PC-3 (cell line): ENCODE measurements at places on chromosomes 3 and 15. TPM values are rescaled to one million over a fixed set of nuclear protein-coding genes. Genes with fewer than 3 reads are reported as not detected.

DNA sequence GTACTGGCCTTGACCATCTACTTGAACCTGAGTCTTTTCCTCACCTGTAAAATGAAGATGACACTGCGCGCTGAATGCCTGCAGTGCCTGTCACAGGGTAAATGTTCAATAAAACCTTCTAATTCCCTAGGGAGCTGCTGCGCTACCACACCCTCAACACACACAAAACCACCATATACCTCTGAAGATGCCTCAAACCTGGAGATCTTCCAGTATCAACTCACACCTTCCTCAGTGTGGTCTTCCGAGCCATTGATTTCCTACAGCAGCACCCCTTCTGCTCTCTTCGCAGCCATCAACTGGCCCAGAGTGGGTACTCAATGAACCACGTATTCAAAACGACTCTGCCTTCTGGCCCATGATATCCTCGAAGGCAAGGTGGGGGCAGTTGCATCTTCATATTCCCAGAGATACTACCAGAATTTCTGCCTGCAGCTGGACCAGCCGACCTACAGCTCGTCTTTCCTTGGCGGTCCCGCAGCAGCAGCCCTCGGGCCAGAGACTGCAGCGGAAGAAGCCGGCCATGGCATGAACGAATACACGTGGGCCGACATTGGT, 695 bp downstream of the RPL32 start:
- H3K27me3 ChIP-seq = no peaks in the 10 kb centered on the region
- peak overlapping the region; percentile 99 for H3K4me3 ChIP-seq
- peak overlapping the region; percentile 55 for H3K27ac ChIP-seq
- peaks cover 53% of the 10 kb centered on the region for H3K36me3 ChIP-seq
- H3K4me1 ChIP-seq = peaks cover 30% of the 10 kb centered on the region

- no peaks in the 10 kb centered on the region for H3K36me3 ChIP-seq
- no peak for DNase-seq
- no peaks in the 10 kb centered on the region for H3K27me3 ChIP-seq
- no peak overlapping the region for H3K4me3 ChIP-seq
- peaks cover 14% of the 10 kb centered on the region for H3K4me1 ChIP-seq
Observed at GRCh38 chr3:142894493-142894892, 5.6 kb upstream of the PCOLCE2 start.

- no peaks in the 10 kb centered on the region for H3K27me3 ChIP-seq
- H3K27ac ChIP-seq = no peak overlapping the region
- H3K4me3 ChIP-seq = no peak overlapping the region
- peaks cover 10% of the 10 kb centered on the region for H3K4me1 ChIP-seq
- H3K36me3 ChIP-seq = no peaks in the 10 kb centered on the region
Observed at GRCh38 chr3:111068574-111068973, 3.0 kb upstream of the NECTIN3 start.

GRCh38 chr15:25238716-25239470, 199.9 kb downstream of the UBE3A start:
- no peaks in the 10 kb centered on the region for H3K4me1 ChIP-seq
- no peak for DNase-seq
- no peak overlapping the region for H3K27ac ChIP-seq
- no peaks in the 10 kb centered on the region for H3K36me3 ChIP-seq

- no peaks in the 10 kb centered on the region for H3K36me3 ChIP-seq
- H3K27me3 ChIP-seq = no peaks in the 10 kb centered on the region
- no peak overlapping the region for H3K27ac ChIP-seq
- no peak overlapping the region for H3K4me3 ChIP-seq
- peaks cover 10% of the 10 kb centered on the region; the same call in 1 of the 2 replicates for H3K4me1 ChIP-seq
Observed at GRCh38 chr15:68042855-68043222, 11.3 kb upstream of the PIAS1 start.

GRCh38 chr3:43863966-43864933, 173.5 kb downstream of the ABHD5 start:
- H3K36me3 ChIP-seq = no peaks in the 10 kb centered on the region
- no peak overlapping the region for H3K27ac ChIP-seq
- H3K27me3 ChIP-seq = no peaks in the 10 kb centered on the region
- DNase-seq = no peak

The SPSB4 gene
- total RNA-seq = not detected in 2 replicates

The GOLGA8N gene
- total RNA-seq = 0.91 and 1.4 TPM in 2 replicates

DNA sequence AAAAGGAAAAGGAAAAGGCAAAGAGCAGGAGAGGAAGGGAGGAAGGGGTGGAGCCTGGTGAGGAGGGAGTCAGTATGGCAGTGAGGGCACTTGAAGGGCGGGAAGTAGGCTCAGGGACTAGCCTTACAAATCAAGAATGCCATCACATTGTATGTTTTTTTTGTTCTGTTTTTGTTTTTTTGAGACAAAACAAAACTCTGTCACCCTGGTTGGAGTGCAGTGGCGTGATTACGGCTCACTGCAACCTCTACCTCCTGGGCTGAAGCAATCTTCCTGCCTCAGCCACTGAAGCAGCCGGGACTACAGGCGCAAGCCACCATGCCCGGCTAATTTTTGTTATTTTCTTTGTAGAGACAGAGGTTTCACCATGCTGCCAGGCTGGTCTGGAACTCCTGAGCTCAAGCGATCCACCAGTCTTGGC, 10.5 kb upstream of the PIK3CB start:
- H3K36me3 ChIP-seq = no peaks in the 10 kb centered on the region
- no peak overlapping the region for H3K27ac ChIP-seq
- H3K27me3 ChIP-seq = no peaks in the 10 kb centered on the region
- DNase-seq = no peak
- H3K4me3 ChIP-seq = no peak overlapping the region

The SCG5 gene
- 1.3 and 1.6 TPM in 2 replicates for total RNA-seq

DNA sequence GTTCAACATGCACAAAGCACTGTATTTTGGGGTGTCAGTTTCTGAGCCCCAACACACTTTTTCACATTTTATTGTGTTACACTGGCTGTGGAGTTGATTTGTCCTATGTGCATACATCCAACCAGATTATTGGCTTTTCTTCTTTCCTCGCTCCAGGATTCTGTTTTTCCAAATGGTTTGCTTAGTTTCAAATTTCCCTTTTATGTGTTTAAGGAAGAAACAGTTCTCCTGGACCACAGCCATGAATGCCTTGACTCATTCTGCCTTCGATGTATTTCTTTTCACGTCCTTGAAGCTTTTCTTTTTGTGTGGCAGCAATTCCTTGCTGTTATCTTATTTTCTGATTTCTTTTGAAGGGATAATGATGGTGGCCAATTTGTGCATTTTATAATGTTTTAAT, 53.8 kb downstream of the CACNA2D3 start:
- H3K27ac ChIP-seq = no peak overlapping the region
- no peaks in the 10 kb centered on the region for H3K4me1 ChIP-seq
- DNase-seq = peak; percentile 48
- H3K36me3 ChIP-seq = no peaks in the 10 kb centered on the region
- no peak overlapping the region for H3K4me3 ChIP-seq
- peaks cover 16% of the 10 kb centered on the region; the same call in 1 of the 2 replicates for H3K27me3 ChIP-seq

GRCh38 chr15:33160581-33161165, 33.8 kb downstream of the FMN1 start:
- no peak overlapping the region for H3K27ac ChIP-seq
- no peak overlapping the region for H3K4me3 ChIP-seq
- H3K36me3 ChIP-seq = no peaks in the 10 kb centered on the region
- no peaks in the 10 kb centered on the region for H3K4me1 ChIP-seq

DNA sequence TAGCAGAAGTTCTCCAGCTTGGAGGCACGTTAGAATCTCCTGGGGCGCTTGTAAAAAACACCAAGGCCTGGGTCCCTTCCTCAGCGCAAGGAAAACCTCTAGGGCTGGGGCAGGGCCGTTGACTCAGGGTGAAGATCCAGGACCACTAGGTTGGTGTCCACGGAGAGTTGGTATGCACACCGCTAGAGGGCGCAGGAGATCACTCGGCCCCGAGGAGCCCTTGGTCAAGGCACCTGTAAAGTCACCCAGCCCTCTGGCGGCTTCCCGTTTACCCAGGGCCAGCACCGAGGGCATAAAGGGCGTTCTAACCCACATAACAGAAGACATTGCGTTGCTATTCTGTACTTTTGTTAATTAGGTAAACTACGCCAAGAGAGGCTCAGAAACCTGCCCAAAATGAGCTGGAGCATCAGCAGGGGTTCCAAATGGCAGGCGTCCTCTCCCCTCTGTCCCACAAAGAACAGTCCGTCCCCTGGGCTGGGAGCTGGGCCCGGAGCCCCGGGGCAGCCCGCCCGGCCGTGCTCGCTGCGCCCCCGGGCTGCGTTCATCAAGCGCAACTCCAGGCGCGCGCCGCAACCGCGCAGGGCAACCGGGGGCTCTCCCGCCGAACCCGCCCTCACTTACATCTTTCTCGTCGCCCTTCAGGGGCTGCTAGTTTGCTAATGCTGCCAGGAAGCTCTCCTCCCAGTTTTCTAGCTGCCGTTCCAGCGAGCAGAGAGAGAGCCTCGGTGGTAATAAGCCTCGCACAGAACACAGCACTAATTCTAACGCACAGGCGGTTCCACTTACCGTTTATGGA, 332.1 kb downstream of the ARRDC4 start:
- no peaks in the 10 kb centered on the region for H3K36me3 ChIP-seq
- H3K4me1 ChIP-seq = no peaks in the 10 kb centered on the region
- peaks cover 61% of the 10 kb centered on the region for H3K27me3 ChIP-seq
- no peak overlapping the region for H3K27ac ChIP-seq
- no peak overlapping the region for H3K4me3 ChIP-seq

- H3K4me1 ChIP-seq = no peaks in the 10 kb centered on the region
- H3K36me3 ChIP-seq = no peaks in the 10 kb centered on the region
- no peak overlapping the region for H3K4me3 ChIP-seq
- H3K27ac ChIP-seq = no peak overlapping the region
- H3K27me3 ChIP-seq = no peaks in the 10 kb centered on the region
Observed at GRCh38 chr3:157586293-157586692, 83.1 kb upstream of the VEPH1 start.

- H3K4me1 ChIP-seq = peaks cover 10% of the 10 kb centered on the region; the same call in 1 of the 2 replicates
- DNase-seq = no peak
- 0 out of 2 replicates have a peak, but pooled peaks cover under 1% of the 10 kb centered on the region for H3K27me3 ChIP-seq
- H3K4me3 ChIP-seq = peak overlapping the region; percentile 89
- no peak overlapping the region for H3K27ac ChIP-seq
Observed at GRCh38 chr15:31324806-31325594, 1.6 kb upstream of the KLF13 start.

The IL16 gene
- total RNA-seq = 0.04 TPM in 1 of 2 replicates, not detected in the other

DNA sequence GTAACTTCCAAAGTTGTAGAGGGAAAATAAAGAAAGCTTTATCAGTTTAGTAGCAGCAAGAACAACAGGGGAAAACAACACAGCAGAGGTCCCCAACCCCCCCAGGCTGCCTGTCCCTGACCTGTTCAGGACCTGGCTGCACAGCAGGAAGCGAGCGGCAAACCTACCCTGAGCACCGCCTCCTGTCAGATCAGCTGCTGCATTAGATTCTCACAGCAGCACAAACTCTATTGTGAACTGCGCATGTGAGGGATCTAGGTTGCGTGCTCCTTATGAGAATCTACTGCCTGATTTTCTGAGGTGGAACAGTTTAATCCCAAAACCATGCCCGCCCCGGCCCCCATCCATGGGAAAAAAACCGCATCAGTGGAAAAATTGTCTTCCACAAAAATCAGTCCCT, 40.3 kb downstream of the USP50 start:
- H3K36me3 ChIP-seq = no peaks in the 10 kb centered on the region; the same call in 1 of the 2 replicates
- H3K27ac ChIP-seq = no peak overlapping the region
- no peaks in the 10 kb centered on the region for H3K4me1 ChIP-seq
- no peak for DNase-seq

- H3K27me3 ChIP-seq = no peaks in the 10 kb centered on the region
- no peak for DNase-seq
- no peaks in the 10 kb centered on the region for H3K36me3 ChIP-seq
- peaks cover 39% of the 10 kb centered on the region for H3K4me1 ChIP-seq
- H3K27ac ChIP-seq = no peak overlapping the region
Observed at GRCh38 chr3:24158761-24159454, 213.8 kb downstream of the NR1D2 start.

DNA sequence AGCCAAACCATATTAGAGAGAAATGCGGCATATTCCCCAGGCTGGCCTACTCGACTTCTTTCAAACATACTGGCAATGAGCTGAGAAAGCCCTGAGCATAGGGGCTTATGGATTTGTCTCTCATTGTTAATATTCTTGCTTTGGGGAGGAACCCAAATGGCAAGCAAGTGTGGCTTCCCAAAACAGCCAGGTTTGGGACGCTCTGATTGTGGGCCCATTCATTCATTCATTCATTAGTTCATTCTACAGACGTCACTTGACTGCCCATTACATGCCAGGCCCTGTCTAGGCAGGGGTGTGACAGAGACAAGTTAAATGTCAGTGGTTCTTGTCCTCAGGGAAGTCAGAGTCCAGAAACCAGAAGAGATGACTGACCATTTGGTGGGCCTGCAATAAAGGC, 77.4 kb upstream of the THBS1 start:
- H3K27me3 ChIP-seq = no peaks in the 10 kb centered on the region
- no peak for DNase-seq
- H3K27ac ChIP-seq = no peak overlapping the region
- H3K4me1 ChIP-seq = peaks cover 22% of the 10 kb centered on the region

DNA sequence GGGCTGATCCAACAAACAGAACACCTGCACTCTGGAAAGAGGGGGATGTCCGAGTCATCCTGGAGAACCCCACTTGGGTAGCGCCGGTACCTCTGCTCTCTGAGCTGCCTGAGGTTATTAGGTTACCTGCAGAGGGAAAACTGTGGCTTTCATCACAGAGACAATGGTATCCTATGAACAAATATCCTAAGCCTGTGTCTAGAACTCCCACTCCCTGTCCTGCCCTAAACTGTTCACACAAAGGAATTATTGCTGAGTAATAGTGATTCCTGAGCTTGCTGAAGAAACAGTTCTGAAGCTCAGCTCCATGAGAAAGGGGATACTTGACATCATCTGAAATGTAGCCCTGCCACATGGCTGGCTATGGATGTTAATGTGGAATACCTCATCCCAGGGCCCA, 31.9 kb upstream of the WNT5A start:
- H3K4me3 ChIP-seq = peak overlapping the region; percentile 33; the same call in 1 of the 2 replicates
- peak; percentile 64 for DNase-seq
- H3K36me3 ChIP-seq = no peaks in the 10 kb centered on the region
- no peaks in the 10 kb centered on the region for H3K27me3 ChIP-seq
- peaks cover 30% of the 10 kb centered on the region for H3K4me1 ChIP-seq

The PIF1 gene
- total RNA-seq = 43.5 and 45.3 TPM in 2 replicates

GRCh38 chr15:29970402-29970695, 112.4 kb upstream of the GOLGA8J start:
- H3K36me3 ChIP-seq = no peaks in the 10 kb centered on the region
- H3K4me1 ChIP-seq = peaks cover 8% of the 10 kb centered on the region; the same call in 1 of the 2 replicates
- H3K4me3 ChIP-seq = no peak overlapping the region
- peak; percentile 63 for DNase-seq

- H3K27me3 ChIP-seq = 0 out of 2 replicates have a peak, but pooled peaks cover 4% of the 10 kb centered on the region
- no peaks in the 10 kb centered on the region for H3K4me1 ChIP-seq
- DNase-seq = no peak
Observed at GRCh38 chr15:76114561-76114960, 54.8 kb downstream of the TMEM266 start.

The SUCLG2 gene
- total RNA-seq = 20.2 and 22.3 TPM in 2 replicates

DNA sequence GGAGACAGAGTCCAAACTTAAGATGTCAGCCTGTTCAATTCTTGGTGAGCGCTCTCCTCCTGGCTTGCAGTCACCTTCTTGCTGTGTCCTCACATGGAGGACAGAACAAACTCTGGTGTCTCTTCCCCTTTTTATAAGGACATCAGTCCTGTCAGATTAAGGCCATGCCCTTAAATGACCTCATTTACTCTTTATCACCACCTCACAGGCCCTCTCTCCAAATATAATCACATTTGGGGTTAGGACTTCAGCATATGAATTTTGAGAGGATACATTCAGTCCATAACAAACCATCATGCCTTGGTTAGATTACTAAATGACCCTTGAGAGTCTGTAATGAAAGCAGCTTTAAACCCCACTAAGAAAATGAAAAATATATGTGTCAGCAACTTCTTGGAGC, 175.2 kb downstream of the TAFA4 start:
- no peaks in the 10 kb centered on the region for H3K36me3 ChIP-seq

- H3K4me3 ChIP-seq = no peak overlapping the region
- no peaks in the 10 kb centered on the region for H3K27me3 ChIP-seq
- H3K4me1 ChIP-seq = peaks cover 3% of the 10 kb centered on the region; the same call in 1 of the 2 replicates
- DNase-seq = peak; percentile 79
Observed at GRCh38 chr3:102979682-102980354, 545.0 kb downstream of the ZPLD1 start.
